HEK293T (cell line): ENCODE measurements at places on chromosomes 6 and 20.

DNA sequence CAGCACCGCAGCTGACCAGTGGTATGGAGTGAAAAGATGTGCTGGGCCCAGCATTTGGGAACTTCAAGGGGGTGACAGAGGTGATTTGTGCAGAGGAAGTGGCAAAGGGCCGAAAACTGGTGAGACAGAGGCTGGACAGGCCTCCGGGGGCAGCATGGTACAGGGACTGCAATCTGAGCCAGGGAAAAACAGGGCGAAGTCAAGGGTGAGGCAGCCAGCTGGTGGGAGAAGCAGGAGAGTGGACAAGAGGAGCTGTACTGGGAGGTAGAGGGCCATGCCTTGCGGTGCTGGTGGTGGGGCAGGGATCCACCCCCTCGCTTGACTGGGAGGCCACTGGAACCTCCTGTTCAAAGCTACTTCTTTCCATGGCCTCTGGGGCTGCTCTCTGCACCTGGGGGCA, 7.3 kb upstream of the GFRA4 start:
- no peak for DNase-seq

GRCh38 chr6:37338745-37339255, 15.0 kb upstream of the RNF8 start:
- DNase-seq, result no peak

DNA sequence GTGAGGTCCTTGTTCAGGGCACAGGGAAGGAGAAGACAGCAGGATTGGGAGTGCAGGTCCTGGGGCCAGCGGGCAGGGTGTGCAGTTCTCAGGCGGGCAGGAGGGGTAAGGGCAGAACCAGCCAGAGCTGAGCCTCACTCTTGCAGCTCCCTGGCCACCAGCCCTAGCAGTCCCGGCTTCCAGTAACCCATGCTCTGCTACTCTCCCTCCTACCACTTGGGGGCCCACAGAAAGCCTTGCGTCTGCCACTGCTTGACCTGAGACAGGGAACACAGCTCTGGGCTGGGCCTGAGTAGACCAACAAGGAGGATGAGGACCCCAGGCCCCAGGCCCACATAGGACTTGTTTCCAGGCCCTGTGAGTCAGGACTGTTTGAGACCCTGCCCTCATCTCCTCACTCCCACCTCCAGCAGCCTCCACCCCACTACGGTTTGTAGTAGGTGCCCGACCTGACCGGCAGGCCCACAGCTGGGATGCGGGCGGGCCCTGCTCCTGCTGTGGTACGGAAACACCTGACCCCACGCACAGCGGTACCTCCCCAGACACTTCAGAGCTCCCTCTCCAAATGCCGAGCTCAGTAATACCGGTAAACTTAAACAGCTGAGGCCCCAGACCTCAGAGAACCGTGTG, 39.2 kb downstream of the KCNK5 start:
- DNase-seq, result peak; percentile 61

GRCh38 chr6:45187836-45188235, 140.3 kb upstream of the RUNX2 start:
- DNase-seq, result no peak

DNA sequence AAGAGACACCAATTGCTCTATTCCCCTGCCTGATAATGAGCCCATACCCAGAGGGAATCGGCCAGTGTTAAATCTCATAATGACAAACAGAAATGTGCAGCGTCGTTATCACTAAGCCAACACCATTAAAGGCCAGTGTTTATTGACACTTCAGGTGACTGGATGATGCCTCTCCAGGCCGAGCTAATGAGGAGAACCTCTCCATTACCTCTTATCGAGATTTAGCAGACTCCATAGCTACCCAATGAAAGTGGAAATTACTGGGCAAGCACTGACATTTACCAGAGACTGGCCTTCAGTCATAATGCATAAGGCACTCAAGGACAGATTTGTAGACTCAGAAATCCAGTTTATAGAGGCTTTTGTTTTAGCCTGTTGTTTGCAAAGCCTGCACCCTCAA, 669.5 kb downstream of the MAFB start:
- DNase-seq, result no peak

GRCh38 chr6:15897063-15897876, 231.6 kb upstream of the MYLIP start:
- no peak for DNase-seq

DNA sequence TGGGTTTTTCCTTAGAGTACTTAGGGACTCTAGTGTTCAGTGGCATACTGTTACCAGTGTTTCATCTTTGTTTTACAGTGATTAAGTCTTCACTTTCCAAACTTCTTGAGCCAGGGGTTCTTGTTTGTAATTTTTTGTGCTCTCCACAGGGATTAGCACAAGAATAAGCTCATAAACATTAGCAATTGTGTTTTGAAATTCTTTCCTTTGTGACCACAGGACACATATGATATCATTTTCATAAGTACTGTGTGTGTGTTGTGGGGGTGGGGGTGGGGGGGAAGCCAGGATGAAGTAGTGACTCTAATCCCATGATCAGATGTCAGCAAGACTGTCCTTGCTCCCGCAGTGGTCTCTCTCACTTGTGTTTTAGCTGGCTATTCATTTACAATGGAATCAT, 101.5 kb upstream of the SCP2D1 start:
- no peak for DNase-seq

DNA sequence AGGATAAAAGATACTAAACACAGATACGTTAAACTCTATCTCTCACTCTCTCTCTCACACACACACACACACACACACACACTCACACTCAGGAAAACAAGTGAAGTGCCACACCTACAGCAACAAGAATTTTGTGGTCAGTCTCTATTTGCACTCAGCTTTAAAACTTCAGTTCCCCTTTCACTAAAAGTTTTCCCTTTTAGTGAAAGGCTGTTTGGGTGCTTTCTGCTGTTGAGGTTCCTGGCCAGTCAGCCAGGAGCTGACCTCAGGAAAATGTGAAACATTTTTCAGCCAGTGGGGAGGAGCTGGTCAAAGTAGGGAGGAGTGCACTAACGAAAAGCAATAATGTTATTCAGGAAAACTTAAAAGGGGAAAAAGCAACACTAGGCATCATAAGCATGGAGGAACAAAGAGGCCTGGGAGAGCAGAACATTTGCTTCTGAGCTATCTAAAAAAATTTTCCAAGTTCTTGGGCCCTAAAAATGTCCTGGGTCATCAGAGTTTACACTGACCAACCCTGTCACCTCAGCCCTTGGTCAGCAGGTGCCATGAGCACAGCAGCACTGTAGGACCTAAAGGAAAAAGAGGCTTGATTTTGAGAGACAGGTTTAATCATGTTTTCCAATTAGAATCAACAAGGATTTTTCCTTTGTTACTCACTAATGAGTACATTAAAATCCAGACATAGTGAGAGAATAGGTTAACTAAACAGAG, 30.7 kb upstream of the NT5E start:
- no peak for DNase-seq

GRCh38 chr6:55495277-55495676, 83.7 kb downstream of the HMGCLL1 start:
- DNase-seq, result no peak

DNA sequence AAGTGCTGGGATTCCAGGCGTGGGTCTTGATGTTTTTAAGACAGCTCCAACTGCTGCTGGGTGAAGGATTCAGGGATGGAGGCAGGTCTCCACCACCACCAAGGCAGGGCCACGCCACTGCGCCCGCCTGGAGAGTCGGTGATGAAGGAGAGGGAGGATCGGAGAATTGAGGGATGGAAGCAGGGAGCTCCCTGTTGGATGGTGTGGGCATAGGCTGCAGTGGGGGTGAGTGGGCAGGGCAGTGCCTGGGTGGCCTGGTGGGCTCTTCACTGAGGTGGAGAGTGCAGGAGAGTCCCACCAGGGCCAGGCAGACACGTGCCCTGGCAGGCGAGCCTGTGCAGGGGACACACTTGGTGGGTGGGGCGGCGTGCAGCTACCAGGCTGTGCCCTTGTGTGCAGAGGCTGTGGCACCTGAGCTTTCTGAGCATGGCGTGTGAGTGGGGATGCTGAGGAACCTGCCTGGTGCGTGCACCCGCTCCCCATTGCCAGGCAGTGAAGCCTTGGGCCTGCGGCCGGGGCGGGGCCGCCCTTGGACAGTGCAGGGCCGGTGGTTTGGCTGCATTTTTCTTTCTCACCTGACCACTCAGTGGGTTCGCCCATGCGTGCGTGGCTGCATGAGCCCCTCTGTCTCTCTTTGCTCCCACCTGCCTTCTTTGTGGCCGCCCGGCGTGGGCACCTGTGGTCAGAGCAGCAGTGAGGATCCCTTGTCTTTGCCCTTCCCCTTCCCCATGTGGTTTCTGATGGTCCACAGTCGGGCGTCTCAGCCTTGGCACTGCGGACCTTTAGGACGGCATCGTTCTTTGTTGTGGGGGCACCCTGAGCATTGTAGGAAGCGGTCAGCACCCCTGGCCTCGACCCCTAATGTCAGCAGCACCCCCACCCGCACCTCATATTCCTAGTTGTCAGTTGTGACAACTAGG, 11.3 kb downstream of the RBM38 start:
- DNase-seq, result no peak

DNA sequence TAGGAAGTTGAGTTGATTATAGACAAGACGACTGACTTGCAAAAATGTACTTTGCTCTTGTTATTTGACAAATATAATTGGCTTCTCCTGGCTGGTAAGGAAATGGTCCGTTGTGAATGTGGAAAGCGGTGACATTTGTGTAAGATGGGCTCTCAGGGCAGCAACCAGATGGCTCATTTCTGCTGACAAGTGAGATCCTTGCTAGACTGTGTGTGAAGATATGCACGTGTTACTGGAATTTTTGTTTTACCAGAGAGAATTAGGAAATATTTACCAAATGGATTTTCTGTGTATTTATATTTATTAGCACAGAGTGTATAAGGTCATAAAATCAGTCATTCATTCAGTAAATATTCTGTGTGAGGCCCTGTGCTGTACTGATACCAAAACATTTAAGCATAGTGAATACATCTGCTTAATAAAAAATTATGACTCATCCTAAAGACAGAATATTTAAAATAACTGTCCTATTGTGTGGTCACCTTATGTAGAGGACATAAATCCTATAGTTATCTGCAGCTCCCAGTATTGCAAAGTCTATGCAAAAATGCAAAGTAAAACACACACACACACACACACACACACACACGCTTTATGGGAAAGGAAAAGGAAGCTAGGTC, 109.9 kb upstream of the ASF1A start:
- DNase-seq, result no peak

DNA sequence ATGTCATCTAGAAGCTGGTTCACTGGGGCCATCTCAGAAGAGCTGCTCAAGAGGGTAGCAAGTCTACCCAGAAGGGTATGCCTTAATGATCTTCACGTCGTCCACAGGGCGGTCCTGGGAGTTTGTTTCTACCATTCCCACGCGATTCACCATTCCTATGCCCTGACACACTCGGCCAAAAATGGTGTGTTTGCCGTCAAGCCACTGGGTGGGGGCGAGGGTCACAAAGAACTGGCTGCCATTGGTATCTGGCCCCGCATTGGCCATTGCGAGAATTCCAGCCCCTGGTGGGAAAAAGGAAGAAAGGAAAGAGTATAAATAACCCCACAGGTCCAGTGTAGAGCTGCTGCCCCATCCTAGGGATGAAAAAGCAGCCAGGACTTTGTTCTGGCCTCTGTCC, 16.5 kb upstream of the CPNE5 start:
- no peak for DNase-seq

DNA sequence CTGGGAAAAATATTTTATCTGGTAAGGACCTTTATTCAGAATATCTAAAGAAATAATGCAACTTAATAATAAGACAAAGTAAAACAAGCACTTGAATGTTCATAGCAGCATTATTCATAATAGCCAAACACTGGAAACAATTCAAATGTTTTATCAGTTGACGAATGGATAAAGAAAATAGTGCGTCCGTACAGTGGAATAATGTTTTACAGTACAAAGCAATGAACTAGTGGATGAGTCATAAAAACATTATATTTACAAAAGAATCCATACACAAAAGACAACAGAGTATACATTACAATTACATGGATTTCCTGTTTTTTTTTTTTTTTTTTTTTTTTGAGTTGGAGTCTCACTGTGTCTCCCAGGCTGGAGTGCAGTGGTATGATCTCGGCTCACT, 12.7 kb downstream of the SMAP1 start:
- DNase-seq, result no peak

GRCh38 chr6:166439366-166440091, 56.8 kb upstream of the MPC1 start:
- DNase-seq, result no peak

GRCh38 chr6:2970753-2971419, 481 bp downstream of the SERPINB6 start:
- peak; percentile 51 for DNase-seq

GRCh38 chr6:13419422-13420195, 67.8 kb downstream of the GFOD1 start:
- DNase-seq, result no peak
